NCI-H510A (cell line): ENCODE measurements at places on chromosomes 6 and 20.

GRCh38 chr6:109304284-109305015, 77.8 kb downstream of the CD164 start:
- DNase-seq, result no peak

- no peak for DNase-seq
Measured at GRCh38 chr6:74066168-74066871, 370.3 kb downstream of the CD109 start.

- no peak for DNase-seq
Measured at GRCh38 chr6:53461696-53462095, 83.2 kb downstream of the GCLC start.

DNA sequence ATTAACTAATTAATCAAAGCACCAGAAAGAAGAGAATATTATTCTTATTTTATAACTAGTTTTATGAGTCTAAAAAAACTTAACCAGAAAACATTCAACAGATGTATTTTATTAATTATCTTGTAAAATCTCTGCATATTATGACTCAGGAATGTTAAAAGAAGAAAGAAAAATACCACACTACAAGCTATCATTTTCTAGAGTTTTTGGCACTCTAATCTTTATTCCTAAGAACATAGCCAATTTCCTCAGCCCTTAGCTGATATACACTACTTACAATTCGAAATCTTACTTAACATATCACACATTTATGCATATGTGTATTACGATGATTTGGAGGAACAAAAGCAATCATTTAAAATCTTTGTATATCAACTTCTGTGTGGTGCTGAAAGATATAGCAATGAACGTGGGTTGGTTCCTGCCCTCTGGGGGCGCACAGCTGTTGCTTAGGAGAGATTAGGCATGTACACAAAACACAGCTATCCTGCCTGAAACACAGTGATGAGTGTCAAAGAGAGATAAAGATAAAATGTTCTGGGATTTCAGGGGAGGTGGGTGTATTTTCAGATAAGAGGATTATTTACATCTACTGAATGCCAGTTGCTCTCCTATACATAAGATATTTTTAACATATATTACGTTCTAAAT, 404.5 kb downstream of the SYNE1 start:
- no peak for DNase-seq

- no peak for DNase-seq
Measured at GRCh38 chr6:87250019-87250418, 72.4 kb upstream of the SMIM8 start.

- DNase-seq, result no peak
Measured at GRCh38 chr6:153031335-153031955, 28.9 kb upstream of the MTRF1L start.

- no peak for DNase-seq
Measured at GRCh38 chr6:138194287-138194686, 24.0 kb downstream of the PBOV1 start.

DNA sequence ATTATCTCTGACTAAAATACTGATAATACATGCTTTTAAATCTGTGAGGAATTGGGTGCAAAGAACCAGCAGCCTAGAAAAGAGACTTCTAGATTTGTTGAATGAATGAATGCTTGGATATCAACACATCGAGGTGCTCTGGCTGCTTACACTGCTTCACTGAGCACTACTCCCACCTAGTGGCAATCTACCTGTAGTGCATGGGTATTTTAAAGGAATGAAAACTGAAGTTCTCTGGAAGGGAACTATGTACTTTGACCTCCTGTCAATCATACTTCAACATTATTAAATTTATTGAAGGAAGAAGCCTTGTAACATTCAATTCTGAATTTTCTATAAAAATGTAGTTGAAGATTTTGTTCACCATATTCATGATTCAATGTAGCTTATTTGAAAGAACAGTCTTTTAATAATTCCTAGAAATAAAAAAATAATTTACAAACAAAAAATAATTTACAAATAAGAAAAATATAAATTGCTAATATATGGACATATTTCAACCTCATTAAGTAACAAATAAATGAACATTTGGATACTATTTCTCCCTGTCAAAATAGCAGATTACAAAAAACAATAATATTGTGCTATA, 111.2 kb upstream of the MMS22L start:
- DNase-seq, result no peak

- DNase-seq, result no peak
Measured at GRCh38 chr6:142907544-142907943, 37.4 kb downstream of the HIVEP2 start.
